CD4-positive, alpha-beta T cell treated with Interleukin-6 for 4 hours (primary cell): ENCODE measurements at places on chromosomes 1 and 21.

DNA sequence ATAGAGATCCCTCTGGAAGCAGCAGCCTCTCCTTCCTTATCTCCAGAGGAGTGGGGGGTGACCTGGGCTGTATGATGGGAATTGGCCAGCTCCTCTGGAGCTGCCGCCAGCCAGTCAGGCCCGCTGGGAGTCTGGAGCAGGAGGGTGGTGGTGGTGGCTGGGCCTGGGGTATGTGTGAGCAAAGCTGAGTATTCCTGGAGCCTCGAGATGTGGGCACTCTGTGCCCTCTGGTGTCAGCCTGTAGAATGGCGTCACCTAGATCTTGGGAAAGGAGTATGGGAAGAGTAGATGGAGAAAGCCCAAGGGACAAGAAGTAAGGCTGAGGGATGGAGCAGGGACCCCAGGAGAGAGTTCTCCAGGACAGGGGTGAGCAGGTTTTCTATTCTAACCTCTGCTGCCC is 16.0 kb downstream of the VANGL2 start:
- no peak for DNase-seq

DNA sequence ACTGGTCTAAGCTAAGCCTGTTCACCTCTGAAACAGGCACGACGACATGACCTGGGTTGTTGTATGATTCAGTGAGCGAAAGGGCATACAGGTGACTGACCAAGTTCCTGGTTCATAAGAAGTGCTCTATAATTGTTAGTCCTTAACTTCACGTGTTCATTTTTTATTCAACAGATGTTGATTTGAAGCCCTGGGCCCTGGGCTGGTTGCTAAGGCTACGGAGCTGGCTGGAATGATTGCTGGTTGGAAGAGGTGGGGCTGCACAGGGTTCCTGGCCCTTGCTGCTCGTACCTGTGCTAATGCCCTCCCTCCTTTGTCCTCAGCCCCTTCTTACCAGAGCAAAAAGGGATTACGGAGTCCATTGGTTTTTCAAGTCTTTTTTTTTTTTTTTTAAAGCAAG is 111.3 kb upstream of the CSF3R start:
- DNase-seq: no peak

GRCh38 chr1:1835546-1835945 is 55.3 kb downstream of the GNB1 start:
- DNase-seq: no peak

GRCh38 chr1:156860628-156861423 is at the start of gene NTRK1:
Gene NTRK1, plus strand, starts transcription at chr1:156860865. Its CDS starts 70 bp downstream, at chr1:156860935.
- peak; percentile 68 for DNase-seq

DNA sequence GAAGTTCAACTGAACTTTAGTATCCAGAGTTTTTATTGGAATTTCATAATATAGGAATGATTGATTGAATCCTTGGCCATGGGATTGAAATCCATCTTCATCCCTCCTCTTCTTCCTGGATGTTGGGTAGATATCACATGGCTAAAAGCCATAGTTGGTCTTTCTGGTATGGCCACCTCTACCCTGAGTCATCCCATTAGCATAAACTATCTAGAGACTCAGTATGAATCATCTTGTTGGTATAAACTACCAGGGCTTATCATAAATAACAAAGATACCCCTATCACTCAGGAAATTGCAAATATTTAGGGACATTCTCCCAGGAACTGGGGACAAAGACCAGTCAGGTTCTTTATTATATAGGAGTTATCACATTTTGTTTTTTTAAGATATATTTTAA is 21.2 kb upstream of the ZP4 start:
- no peak for DNase-seq

GRCh38 chr1:11770011-11770410 is 8.0 kb downstream of the C1orf167 start:
- DNase-seq: no peak

DNA sequence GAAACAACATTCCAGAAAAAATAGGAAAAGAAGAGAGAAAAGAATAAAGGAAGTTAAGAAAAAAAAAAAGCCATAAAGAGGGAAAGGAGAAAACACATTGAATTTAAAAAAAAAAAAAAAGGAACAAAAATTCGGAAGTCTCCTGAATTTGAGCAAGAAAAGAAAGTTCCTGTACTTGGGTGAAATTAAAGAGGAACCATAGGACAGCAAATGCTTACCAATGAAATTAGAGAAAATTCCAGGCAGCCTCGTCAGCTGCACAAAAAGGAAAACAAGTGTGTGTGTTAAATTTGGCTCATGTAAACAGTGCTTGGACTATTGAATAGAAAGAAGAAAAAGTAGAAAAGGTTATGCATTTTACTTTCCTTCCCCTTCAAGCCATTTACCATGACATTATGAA is 4.9 kb downstream of the IL12RB2 start:
- DNase-seq: no peak

GRCh38 chr21:21137986-21138385 is 139.8 kb downstream of the NCAM2 start:
- no peak for DNase-seq

- no peak for DNase-seq
Measured at GRCh38 chr1:24743404-24744211, 1.6 kb upstream of the CLIC4 start.

- DNase-seq: no peak
Measured at GRCh38 chr21:36643374-36644250, 55.3 kb upstream of the SIM2 start.

DNA sequence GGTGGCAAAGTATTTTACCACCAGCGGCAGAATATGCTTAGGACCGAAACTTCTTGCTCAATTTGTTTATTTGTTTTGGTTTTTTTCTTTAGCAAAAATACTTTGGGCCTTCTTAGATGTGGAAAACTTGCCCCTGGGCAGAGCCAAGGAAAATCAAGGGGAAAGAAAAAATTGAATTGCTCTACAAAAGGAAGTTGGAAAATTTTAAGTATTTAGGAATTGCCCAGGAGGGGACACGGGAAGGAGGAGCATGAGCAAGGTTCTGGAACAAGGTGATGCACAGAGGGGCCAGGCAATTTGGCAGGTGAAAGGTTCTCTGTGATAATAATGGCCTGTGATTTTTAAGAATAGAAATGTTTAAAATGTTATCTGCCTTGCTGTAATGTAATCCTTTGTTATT is 28.6 kb downstream of the SGIP1 start:
- no peak for DNase-seq

GRCh38 chr1:59290193-59290949 is 6.5 kb upstream of the FGGY start:
- peak; percentile 34 for DNase-seq

- peak; percentile 48 for DNase-seq
Measured at GRCh38 chr1:11731691-11732283, 4.1 kb upstream of the AGTRAP start.

DNA sequence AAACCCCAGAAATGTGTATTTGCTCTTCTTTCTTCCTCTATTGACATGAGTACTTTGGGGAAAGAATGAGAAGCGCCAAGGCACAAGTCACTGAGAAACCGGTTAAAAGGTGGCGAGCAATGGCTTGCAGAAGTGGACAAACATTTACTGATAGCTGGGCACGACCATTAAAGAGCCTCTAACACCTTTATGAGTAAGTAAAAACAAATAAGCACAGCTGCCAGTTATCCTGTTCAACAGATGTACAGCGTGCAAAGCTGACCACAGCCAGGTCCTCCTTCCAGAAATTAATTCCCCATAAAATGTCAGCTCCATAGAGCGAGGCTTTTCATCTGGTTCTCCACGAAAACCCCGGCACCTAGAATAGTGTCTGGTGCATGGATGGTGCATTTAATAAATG is 72.7 kb downstream of the CAPZB start:
- no peak for DNase-seq

DNA sequence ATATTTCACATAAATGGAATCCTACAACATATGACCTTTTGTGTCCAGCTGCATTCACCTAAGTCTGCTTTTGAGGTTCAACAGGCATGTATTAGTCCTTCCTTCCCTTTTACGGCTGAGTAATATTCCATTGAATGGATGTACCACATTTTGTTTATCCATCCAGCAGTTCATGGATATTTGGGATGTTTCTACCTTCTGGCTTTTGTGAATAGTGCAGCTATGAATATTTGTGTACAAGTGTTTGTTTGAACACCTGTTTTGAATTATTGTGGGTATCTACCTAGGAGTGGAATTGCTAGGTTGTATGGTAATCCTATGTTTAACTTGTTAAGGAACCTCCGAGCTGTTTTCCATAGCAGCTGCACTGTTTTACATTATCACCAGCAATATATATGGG is 62.3 kb upstream of the DESI2 start:
- no peak for DNase-seq

- no peak for DNase-seq
Measured at GRCh38 chr1:84771895-84772294, 81.6 kb upstream of the SSX2IP start.

- DNase-seq: no peak
Measured at GRCh38 chr1:60942291-60942690, 140.1 kb upstream of the NFIA start.

DNA sequence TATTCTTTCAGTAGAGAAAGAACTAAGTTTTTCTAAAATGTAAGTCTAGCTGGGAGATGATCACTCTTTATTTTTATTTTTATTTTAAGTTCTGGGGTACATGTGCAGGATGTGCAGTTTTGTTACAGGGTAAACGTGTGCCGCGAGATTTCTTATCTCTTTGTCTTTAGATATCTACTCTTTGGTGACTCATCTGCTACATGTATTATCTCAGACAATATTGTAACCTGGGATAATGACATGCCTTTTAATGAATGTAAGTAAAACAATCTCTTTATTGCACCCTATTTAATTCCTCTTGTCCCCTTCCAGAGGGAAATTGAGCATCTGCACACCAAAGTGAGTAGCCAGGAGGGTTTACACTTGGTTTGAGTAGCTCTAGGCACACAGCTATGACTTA is 9.4 kb downstream of the CR2 start:
- DNase-seq: no peak

- no peak for DNase-seq
Measured at GRCh38 chr1:119714583-119714982, 2.8 kb downstream of the PHGDH start.

- DNase-seq: no peak
Measured at GRCh38 chr21:35965699-35966098, 94.6 kb downstream of the SETD4 start.

GRCh38 chr1:91734761-91735160 is 151.2 kb downstream of the TGFBR3 start:
- no peak for DNase-seq

DNA sequence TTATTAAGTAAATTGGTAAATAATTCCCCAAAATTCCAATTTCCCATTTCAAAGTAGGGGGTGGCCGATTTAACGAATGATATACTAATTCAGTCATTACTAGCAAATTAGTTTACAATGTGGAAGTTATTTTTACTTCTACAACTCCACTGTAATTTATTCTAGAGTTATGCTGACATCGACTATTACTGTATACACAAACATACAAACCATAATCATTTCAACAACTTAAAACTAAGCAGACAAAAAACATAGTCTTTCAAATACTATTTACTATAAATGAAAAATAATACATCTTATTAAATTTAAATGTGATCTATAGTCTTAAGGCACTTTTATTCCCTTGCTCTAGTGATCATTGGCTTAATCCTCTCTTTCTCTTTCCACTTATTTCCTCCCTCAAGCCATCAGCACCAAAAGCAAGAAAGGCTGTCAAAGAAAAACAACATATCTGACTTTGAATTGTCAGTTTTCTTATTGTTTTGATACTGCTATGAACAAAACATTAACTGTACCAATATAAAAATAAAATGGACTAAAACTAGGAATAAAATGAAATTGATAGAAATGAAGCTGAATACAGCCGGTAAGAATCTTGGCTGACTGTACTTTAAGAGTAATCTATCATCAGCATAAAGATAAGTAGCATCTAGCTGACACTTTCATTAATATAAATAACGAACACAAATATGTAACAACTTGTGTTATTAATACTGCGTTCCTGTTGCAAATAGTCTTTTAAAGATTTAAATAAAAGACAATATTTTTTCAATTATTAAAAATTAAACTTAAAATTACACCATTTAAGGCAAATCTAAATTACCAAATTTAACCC is 4.1 kb downstream of the CDC42BPA start:
- no peak for DNase-seq

DNA sequence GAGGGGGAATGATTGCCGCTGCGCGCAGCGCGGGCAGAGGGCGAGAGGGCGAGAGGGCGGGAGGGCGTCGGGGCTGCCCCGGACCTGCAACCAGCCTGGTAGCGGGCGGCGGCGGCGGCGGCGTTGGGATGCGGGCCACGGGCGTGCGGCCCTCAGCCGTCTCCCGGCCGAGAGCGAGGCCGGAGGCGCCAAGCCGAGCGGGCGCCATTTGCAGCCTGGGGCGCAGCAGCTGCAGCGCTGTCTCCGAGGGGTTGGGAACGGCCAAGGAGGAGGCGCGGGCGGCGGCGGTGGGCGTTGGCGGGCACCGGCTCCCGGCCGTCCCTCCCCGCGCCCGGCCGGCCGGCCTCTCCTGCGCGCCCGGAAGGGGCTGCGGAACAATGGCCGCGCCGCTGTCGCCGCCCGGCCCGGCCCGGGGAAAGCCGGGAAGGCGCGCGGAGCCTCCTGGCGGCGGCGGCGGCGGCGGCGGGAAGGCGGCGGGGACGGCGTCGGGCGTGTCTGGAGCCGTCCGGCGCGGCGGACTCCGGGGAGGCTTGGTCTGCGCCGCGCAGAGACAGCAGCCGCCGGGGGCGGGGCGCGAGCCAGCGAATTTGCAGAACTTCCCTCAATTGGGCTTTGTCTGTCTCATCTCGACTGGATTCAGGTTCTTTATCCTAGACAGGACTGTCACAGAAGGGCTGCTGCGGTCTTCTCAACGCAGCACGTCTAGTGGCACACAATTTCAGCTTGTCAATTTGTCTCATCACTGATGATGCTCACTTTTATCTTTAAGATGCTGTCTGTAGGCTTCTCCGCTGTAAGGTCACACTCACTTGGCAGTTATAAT is 35.7 kb downstream of the ZBTB8B start:
- DNase-seq: peak; percentile 13

DNA sequence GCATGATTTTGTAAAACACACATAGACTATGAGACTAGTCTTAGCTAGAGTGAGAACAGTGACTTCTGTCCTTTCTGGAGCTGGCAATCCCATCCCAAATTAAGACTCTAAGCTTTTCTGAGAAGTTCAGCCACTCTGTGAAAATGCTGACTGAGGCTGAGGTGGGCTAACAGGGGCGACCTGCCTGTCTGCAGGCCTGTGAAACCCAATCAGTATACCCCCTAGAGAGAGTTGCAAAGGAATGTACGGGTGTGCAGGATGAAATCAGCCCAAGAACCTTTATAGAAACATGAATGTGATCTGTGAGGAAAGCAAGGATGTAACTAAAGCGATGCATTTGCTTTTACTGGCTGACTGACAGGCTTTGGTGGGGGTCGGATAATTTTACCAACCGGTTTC is 16.0 kb upstream of the TBX15 start:
- no peak for DNase-seq

DNA sequence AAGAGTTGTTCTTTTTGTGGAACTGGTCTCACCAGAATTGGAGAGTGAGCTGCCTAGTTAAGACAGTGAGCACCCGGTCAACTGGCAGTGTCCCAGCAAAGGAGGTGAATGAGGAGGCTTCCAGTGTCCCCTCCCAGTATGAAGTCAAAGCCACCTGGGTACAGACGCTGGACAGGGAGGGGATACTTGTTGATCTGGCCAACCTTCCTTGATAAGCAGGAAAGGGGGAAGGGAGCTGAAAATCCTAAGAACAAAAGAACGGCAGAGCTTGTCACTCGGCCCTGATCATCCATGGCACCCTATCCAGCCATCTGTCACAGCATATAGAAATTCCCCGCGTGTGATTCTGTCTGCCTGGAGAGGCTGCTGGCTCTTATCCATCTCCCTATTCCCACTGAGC is 91.5 kb downstream of the SSBP3 start:
- DNase-seq: no peak

GRCh38 chr1:67084765-67085318 is 30.9 kb upstream of the SLC35D1 start:
- no peak for DNase-seq
